ENCODE measurements at places on chromosomes 2 and 18. TPM values are rescaled to one million over a fixed set of nuclear protein-coding genes. Genes with fewer than 3 reads are reported as not detected.
A peak's percentile ranks its signal among the peaks of the same experiment; 100 is the strongest.

Gene LYPD6B
- not detected for total RNA-seq

GRCh38 chr18:59096098-59096789, 43.4 kb upstream of the SEC11C start:
- H3K4me3 ChIP-seq, result no peak overlapping the region
- peaks cover 16% of the 10 kb centered on the region for H3K27me3 ChIP-seq
- H3K4me1 ChIP-seq, result no peaks in the 10 kb centered on the region
- no peak for DNase-seq
- no peaks in the 10 kb centered on the region for H3K36me3 ChIP-seq
- no peak overlapping the region for H3K27ac ChIP-seq

GRCh38 chr2:215454519-215455246, 18.8 kb upstream of the FN1 start:
- H3K4me3 ChIP-seq, result no peak overlapping the region
- H3K36me3 ChIP-seq, result no peaks in the 10 kb centered on the region
- H3K4me1 ChIP-seq, result no peaks in the 10 kb centered on the region
- H3K27ac ChIP-seq, result no peak overlapping the region
- H3K27me3 ChIP-seq, result peaks cover 23% of the 10 kb centered on the region
- no peak for DNase-seq

DNA sequence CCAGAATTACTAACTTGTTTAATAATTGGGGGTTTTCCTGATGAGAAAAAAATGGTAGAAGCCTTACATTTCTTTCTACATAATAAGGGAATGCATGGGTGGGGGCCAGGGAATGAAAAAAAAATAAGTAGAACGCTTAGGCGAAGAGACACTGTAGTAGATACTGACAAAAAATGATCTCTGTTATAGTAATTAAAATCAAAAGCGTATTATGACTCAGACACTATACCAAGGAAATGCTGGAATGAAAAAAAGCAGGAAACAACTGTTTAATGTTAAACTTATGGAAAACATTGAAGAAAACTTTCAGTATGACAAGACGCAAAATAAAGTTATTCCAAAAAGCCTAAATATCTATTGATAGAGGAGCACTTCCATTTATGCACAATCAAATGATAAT, 42.9 kb downstream of the PRPF40A start:
- H3K27me3 ChIP-seq, result no peaks in the 10 kb centered on the region
- peaks cover 2% of the 10 kb centered on the region for H3K36me3 ChIP-seq
- no peak for DNase-seq
- peak overlapping the region; percentile 84 for H3K27ac ChIP-seq

Gene GMPPA
- 47.3 TPM for total RNA-seq

DNA sequence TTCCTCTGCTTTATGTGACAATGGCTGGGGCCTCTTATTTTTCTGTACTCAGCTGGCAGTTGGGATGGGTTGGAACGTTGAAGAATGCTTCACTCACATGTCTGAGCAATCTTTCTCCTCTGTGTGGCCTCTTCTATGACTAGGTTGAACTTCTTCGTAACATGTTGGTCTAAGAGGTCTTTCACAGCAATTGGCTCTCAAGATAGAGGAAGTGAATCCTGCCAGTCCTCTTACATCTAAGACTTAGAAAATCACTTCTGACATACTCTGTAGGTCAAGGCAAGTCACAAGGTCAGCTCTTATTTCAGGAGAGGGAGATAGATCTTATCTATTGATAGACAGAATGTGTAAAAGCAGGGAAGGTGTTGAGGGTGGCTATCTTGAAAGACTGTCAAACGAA, 174.1 kb downstream of the NYAP2 start:
- H3K4me1 ChIP-seq, result no peaks in the 10 kb centered on the region
- no peak overlapping the region for H3K27ac ChIP-seq
- no peak for DNase-seq
- H3K36me3 ChIP-seq, result peaks cover 2% of the 10 kb centered on the region
- peaks cover 13% of the 10 kb centered on the region for H3K27me3 ChIP-seq

- peaks cover 2% of the 10 kb centered on the region for H3K36me3 ChIP-seq
- peak; percentile 8 for DNase-seq
- peaks cover 16% of the 10 kb centered on the region for H3K27me3 ChIP-seq
- H3K27ac ChIP-seq, result no peak overlapping the region
- peaks cover 7% of the 10 kb centered on the region for H3K4me1 ChIP-seq
Observed at GRCh38 chr2:175187378-175187777, 5.9 kb upstream of the ATP5MC3 start.

GRCh38 chr2:632471-632870, 44.7 kb downstream of the TMEM18 start:
- no peak overlapping the region for H3K27ac ChIP-seq
- H3K4me3 ChIP-seq, result no peak overlapping the region
- no peaks in the 10 kb centered on the region for H3K36me3 ChIP-seq

Gene DCDC2C
- total RNA-seq, result not detected

DNA sequence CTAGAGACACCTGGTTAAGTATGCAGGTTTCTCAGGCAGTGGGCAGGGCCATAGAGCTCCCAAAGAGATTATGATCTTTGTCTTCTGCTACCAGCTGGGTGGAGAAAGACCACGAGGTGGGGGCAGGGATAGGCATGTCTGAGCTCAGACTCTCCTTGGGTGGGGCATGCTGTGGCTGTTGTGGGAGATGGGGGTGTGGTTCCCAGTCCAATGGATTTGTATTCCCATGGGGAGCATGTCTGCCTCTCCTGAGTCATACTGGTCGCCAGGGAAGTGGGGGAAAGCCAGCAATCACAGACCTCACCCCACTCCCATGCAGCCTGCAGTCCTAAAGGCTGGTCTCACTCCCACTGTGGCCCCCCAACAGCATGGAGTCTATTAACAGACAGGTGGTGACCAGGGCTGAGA, 31.4 kb upstream of the RHOB start:
- no peak for DNase-seq
- no peak overlapping the region for H3K4me3 ChIP-seq
- peaks cover 14% of the 10 kb centered on the region for H3K27me3 ChIP-seq
- H3K36me3 ChIP-seq, result peaks cover 1% of the 10 kb centered on the region
- H3K4me1 ChIP-seq, result no peaks in the 10 kb centered on the region

DNA sequence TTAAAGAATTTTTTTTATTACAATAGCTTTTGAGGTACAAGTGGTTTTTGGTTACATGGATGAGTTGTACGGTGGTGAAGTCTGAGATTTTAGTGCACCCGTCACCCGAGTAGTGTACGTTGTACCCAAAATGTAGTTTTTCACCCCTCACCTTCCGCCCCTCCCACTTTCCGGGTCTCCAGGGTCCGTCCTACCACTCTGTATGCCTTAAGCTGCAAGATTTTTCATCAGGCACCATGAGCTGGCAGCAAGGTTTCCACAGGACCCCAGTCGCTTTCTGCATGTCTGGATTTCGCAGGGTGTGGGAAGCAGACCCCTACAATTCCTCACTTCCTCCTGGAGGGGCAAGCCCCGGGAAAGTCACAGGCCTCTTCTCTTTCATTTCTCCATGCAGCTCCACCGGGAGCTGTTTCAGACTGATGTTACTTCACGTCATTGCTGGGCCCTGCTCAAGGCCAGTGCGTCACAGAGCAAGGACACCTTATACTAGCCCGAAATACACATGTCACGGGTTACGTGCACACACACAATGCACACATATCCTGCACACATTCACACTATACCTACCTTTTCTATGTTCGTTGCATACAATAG, 179.1 kb downstream of the ZFP36L2 start:
- H3K36me3 ChIP-seq, result no peaks in the 10 kb centered on the region
- DNase-seq, result no peak

DNA sequence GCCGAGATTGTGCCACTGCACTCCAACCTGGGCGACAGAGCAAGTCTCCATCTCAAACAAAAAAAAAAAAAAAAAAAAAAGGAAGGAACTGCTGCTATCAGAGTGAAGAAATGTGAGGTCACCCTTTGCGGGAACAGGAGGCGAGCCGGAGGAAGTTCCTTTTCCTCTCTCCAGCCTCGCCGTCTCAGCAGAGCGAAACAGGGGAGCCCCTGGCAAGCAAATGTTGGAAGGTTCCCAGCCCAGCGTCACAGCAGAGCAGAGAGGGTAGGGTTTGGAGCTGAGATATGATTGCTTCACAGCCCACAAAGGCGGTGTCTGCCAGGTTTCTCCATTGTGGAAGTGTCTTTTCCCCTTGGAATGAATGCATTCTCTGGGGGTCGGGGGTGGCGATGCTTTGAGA, 28.5 kb downstream of the SLC20A1 start:
- H3K4me1 ChIP-seq, result no peaks in the 10 kb centered on the region
- no peak overlapping the region for H3K4me3 ChIP-seq
- H3K27me3 ChIP-seq, result peaks cover 20% of the 10 kb centered on the region
- H3K27ac ChIP-seq, result no peak overlapping the region

GRCh38 chr18:79197531-79197930, 128.3 kb downstream of the ATP9B start:
- H3K4me3 ChIP-seq, result no peak overlapping the region
- H3K27me3 ChIP-seq, result no peaks in the 10 kb centered on the region
- peaks cover 2% of the 10 kb centered on the region for H3K36me3 ChIP-seq
- H3K27ac ChIP-seq, result no peak overlapping the region

GRCh38 chr2:24477229-24477628, 13.8 kb upstream of the NCOA1 start:
- H3K4me3 ChIP-seq, result no peak overlapping the region
- DNase-seq, result no peak
- H3K36me3 ChIP-seq, result no peaks in the 10 kb centered on the region

- H3K36me3 ChIP-seq, result peaks cover 1% of the 10 kb centered on the region
- no peak for DNase-seq
- no peak overlapping the region for H3K27ac ChIP-seq
- H3K4me3 ChIP-seq, result peak overlapping the region; percentile 89
Observed at GRCh38 chr18:12885500-12885899, 1.5 kb upstream of the PTPN2 start.

DNA sequence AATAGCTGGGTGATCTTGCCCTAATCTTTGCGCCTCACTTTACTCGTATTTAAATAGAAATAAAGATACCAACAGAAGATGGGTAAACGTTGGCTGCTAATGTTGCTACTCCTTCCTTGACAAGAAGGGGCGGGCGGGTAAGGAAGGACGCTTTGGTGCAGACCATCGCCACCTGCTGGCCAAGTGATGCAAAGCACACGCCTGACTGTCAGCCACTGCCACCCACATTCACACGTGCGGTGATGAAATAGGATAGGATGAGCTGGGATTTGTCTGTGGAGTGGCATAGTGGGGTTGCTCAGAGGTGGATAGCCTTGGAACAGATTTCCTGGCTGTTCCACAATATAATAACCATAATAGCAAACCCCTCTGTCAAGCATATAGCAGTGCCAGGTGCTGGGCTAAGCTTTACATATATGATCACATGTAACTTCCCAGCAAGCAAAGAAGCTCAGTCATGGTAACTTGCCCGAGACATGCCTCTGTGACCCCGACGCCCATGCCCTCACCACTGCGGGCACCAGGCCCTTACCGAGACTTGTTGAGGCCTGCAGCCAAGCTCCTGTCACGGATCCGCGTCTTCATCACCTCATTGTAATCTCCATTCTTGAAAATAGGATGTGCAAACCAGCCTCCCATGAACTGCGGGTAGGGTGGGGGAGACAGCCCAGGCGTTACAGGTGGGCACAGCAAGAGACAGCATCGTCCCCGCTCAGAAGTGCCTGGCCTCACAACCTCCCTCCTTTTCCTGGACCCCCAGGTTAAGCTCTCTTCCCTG, 39.3 kb downstream of the LCT start:
- DNase-seq, result peak; percentile 78
- peaks cover 8% of the 10 kb centered on the region for H3K36me3 ChIP-seq
- no peak overlapping the region for H3K4me3 ChIP-seq
- no peaks in the 10 kb centered on the region for H3K27me3 ChIP-seq
- no peak overlapping the region for H3K27ac ChIP-seq

- H3K27ac ChIP-seq, result no peak overlapping the region
- H3K4me3 ChIP-seq, result no peak overlapping the region
- no peaks in the 10 kb centered on the region for H3K27me3 ChIP-seq
- DNase-seq, result no peak
- H3K36me3 ChIP-seq, result peaks cover 6% of the 10 kb centered on the region
Observed at GRCh38 chr2:226652983-226653765, 146.4 kb downstream of the IRS1 start.

DNA sequence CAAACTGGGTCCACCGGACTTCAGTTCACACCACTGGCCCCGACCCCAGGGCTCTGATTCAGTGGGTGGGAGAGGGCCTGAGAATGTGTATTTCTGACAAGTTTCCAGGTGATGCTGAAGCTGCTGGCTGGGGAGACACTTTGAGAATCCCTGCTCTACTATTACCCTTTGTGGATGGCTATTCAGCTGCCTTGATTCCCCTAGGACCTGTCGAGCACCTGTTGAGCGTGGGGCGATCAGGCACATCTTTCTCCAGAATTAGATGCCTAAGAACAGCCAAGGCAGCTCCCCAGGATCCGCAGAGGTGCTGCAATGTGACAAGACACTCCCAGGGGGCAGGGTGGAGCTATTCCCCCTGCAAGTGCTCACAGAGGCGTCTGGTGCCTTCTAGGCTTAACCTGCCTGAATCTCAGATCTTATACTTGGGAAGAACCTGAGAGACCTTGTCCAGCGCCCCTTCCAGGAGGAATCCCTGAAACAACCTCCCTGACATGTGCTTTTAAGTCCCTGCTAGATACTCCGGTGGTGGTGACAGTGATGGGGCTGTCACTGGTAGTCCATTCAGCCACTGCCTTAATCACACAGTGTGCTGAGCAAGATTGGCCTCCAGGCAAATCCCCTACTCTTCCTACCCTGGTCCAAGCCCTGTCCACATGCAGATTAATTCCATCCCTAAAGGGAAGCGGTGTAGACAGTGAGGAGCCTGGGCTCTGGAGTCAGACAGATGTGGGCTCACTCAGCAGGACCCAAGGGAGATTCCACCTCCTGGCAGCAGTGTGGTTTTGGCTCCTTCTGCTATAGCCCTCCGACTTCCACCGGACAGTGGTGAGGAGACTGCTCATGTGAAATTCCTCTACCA, 43.4 kb upstream of the OTOF start:
- H3K36me3 ChIP-seq, result no peaks in the 10 kb centered on the region
- peaks cover 18% of the 10 kb centered on the region for H3K4me1 ChIP-seq
- no peak overlapping the region for H3K4me3 ChIP-seq
- H3K27ac ChIP-seq, result no peak overlapping the region

DNA sequence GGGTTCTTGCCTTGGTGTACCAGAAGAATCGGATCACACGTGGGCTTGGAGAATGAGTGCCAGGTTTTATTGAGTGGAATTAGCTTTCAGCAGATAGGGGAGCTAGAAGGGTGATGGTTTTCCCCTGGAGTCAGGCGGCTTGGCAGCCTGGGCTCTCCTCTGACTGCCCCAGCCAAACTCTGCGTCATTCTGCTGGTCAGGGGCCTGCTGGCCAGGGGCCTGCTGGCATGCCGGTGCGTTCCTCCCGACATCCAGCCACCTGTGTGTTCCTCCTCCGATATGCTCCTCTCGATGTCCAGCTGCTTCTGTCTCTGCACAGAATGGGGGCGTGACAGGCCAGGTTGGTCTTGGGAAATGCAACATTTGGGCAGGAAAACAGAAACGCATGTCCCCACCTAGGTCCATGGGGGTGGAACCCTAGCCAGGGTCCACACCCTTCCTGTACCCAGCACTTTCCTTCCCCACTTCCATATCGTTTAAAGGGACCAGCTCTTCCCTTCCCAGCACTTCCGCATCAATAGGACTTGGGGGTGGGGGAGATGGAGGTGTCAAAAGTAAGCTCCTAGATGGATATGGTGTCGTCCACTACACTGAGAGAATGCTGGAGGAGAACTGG, 85.3 kb downstream of the VWA3B start:
- no peaks in the 10 kb centered on the region for H3K4me1 ChIP-seq
- H3K27me3 ChIP-seq, result peaks cover 69% of the 10 kb centered on the region
- no peaks in the 10 kb centered on the region for H3K36me3 ChIP-seq
- no peak for DNase-seq
- no peak overlapping the region for H3K4me3 ChIP-seq
- no peak overlapping the region for H3K27ac ChIP-seq

GRCh38 chr2:64722291-64723044, 68.8 kb upstream of the SERTAD2 start:
- no peaks in the 10 kb centered on the region for H3K36me3 ChIP-seq
- DNase-seq, result no peak
- no peak overlapping the region for H3K4me3 ChIP-seq
- H3K27ac ChIP-seq, result no peak overlapping the region

GRCh38 chr2:42838133-42838532, 45.8 kb upstream of the HAAO start:
- no peak overlapping the region for H3K4me3 ChIP-seq
- H3K27me3 ChIP-seq, result no peaks in the 10 kb centered on the region
- H3K27ac ChIP-seq, result no peak overlapping the region
- no peak for DNase-seq
